Epithelial cell of prostate (primary cell): ENCODE measurements at places on chromosomes 5 and 9.

GRCh38 chr9:3290231-3290840 lies 235.5 kb downstream of the RFX3 start:
- DNase-seq: no peak

GRCh38 chr5:80204808-80205614 lies 50.8 kb downstream of the SERINC5 start:
- no peak for DNase-seq

DNA sequence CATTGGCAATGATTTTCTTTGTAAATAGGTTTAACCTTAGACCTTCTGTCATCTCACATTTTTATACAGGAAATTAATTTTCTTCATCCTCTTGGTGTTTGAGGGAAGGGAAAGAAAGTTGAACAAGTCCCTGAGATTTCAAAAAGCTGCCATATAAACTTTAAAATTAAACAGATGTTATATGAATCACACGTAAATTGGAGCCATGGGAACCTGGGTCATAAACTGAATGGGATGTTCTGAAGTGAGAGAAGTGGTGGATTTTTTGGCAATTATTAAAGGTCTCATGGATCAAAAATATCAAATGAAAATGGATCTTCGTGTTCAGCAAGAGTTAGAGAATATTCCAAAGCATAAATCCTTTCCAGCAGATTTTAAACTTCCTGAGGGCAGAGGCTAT lies 242.2 kb downstream of the DMRT2 start:
- DNase-seq: no peak

DNA sequence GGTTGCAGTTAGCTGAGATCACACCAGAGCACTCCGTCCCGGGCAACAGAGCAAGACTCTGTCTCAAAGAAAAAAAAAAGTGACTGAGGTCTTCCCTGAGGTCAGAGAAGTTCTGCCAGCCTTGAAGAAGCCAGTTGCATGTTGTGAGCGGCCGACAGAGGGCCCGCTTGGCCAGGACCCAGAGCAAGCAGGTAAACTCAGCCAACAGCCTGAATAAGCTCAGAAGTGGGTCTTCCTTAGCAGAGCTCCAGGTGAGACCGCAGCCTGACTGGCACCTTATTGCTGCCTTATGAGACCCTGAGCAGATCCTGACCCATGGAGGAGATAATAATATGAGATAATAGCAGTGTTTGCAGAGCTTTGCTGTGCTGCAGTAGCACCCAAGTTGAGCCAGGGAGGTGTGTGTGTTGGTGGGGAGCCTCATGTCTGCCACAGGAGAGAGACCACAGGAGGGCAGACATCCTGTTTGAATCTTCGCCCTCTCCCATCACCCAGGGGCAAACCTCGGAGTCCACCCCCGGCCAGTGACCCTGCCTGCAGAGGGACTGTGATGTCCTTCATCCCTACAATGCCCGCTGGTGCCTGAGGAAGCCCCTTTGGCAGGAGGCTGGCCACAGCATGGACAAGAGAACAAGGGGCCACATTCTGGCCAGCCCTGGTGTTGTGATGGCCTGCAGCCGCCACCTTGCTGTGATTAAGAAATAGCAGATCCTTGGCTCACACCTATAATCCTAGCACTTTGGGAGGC lies 10.8 kb upstream of the BARX1 start:
- no peak for DNase-seq

DNA sequence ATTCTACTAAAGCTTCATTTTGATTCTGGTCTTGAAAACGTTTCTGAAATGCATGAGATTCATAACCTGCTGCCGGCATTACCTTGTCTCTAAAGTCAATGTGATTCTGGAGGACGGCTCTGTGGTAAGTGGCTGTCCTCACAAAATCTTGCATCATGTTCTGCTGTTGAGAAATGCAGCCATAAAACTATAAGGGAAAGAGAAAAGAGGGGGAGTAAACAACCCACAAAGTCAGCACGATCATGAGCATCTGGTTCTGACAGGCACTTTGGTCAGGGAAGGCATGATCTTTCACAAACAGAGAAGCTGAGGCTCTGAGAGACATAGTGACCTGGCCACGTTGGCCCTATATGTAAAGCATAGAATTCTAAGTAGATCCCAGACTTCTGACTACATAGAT lies 168.9 kb upstream of the PUM3 start:
- no peak for DNase-seq

- DNase-seq: no peak
These were observed 41.2 kb upstream of the STRBP start for GRCh38 chr9:123309611-123310010.

DNA sequence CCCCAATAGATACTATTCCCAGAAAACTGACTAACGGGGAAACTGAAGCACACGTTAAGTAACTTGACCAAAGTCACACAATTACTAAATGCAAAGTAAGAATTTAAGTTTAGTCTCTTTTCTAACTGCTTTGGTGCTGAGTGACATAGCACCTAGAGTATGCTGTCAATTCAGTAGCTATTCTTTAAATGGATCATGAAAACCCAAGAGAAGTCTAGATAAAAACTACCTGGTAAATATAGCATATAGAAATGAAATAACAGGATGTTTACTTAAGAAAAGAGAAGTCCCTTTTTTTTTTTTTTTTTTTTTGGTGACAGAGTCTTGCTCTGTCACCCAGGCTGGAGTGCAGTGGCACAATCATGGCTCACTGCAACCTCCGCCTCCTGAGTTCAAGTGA lies 129.2 kb downstream of the PDE4D start:
- DNase-seq: no peak

DNA sequence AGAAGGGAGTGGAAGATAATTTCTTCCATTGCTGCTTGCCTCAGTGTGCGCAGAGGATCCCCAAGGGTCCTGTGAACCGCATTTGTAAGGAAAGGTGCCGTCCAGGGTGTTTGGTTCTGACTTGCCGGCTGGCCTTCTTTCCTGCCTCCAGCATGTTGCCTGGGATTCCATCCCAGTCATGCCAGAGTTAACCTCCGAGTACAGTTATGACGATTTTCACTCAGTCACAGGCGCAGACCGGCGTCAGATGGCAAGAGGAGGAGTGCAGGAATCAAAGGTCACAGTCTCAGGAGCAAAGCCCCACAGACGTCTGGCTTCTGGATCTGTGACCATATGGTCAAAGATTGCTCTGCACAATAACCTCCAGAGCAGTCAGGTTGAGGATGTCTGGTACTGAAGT lies 5.9 kb upstream of the GADD45G start:
- DNase-seq: no peak

DNA sequence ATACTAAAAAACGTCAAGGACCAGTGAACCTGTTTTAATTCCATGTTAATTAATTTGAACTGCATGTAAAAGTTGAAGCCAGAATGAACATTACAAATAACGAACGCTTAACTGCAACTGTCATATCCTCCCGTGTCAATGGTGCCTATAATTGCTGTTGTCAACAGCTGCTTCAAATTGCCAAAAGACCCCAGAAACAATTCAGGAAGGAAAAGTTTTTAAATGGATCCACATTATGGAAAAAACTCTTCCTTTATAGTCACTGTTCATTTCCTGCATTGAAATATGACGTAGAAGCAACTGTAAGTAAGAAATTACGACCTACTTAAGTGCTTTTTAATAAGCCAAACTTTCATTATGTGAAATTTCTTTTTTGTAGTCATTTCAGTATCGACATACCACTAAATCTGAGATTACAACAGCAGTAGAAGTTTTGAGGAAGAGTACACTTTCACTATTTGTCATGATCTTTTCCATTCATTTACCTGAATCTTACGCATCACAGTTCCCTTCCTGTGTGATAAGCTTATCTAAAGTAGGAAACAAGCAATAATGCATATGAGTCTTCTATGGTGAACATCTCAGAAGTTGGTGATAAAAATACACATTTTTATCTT lies 37.8 kb downstream of the MEF2C start:
- no peak for DNase-seq

DNA sequence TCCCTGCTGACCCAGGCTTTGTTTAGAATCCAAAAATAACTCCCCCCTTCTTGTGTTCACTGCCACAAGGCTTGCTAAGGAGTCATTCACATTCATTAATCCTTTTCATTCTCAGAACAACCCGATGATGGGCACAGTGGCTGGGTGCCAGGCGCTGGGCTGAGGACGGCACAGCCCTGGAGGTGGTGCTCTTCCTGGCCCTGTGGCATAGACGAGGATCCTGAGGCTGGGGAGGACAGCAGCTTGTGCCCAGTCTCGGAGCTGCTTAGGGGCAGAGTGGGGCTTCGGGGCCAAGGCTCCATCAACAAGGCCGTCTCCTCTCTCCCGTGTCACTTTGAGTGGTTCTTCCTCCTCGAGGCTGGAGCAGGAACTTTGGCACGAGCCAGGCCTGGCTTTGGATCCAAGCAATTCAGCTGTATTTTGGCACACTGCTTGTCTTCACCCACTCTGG lies 166.7 kb downstream of the TTLL11 start:
- DNase-seq: no peak

DNA sequence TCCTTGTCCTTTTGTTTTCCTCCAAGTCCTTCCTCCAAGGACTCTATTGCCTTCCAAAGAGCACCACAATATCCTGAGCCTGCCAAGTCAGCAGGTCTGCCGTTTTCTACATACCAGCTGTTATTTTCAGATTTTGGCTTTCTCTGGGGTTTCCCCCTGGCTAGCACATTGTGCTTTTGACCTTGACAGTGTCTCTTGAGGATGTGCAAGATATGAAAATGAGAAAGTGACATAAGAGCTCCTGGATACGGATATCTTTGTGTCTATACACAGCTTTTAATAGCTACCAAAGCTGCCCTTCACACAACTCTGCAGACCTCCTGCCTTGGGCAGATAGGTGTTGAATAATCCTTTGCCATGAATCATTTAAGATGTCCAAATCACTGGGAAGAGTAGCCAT lies 67.0 kb downstream of the HAPLN1 start:
- no peak for DNase-seq

GRCh38 chr5:66788556-66788955 lies 192.4 kb downstream of the MAST4 start:
- no peak for DNase-seq

DNA sequence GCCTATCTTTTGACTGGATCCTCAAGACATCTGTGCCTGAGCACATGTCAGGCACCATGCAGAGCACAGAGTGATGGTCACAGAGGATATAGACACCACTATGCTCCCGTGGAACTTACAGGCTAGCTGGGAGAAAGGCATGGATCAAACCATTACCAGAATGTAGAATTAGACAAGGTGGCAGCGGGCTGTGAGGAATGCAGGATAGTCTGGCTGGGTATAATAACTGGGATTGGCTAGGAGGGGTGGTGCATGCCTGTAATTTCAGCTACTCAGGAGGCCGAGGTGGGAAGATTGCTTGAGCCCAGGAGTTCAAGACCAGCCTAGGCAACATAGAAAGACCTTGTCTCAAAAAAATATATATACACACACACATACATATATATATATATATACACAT lies 50.3 kb downstream of the ASS1 start:
- DNase-seq: no peak

- no peak for DNase-seq
These were observed 1013.6 kb downstream of the CDH9 start for GRCh38 chr5:26024774-26025173.

DNA sequence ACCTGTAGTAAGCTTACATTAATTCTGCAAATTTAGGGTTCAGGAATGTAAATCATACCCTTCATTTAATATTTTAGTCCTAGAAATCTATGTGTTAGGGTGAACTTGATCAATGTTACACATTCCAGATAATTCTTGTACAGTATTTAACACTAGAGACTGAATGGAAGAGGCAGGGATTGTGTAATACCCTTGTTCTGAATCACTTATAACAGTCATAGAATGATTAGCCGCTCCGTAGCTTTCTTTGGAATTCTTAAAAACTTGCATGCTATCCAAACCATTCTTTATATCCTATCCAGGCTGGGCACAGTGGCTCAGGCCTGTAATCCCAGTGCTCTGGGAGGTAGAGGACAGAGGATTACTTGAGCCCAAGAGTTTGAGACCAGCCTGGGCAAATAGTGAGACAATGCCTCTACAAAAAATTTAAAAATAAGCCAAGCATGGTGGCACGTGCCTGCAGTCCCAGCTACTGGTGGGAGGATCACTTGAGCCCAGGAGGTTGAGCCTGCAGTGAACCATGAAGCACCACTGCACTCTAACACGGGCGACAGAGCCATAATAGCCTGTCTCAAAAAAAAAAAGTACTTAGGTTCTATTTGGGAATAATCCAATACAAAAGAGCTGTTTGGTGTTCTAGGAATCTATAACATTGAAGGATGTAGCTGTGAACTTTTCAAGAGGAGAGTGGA lies 8.3 kb downstream of the ZNF483 start:
- DNase-seq: no peak
